Peyer's patch (tissue), 4 donors: ENCODE measurements at places on chromosomes 2 and 18.

GRCh38 chr2:161166538-161167409 lies 6.5 kb downstream of the TANK start:
- no peak overlapping the region for H3K4me3 ChIP-seq
- no peaks in the 10 kb centered on the region for H3K27me3 ChIP-seq
- peak overlapping the region; percentile 50 for H3K27ac ChIP-seq

GRCh38 chr2:120319123-120319522 lies 26.8 kb upstream of the INHBB start:
- H3K36me3 ChIP-seq, result no peaks in the 10 kb centered on the region
- H3K4me1 ChIP-seq, result no peaks in the 10 kb centered on the region
- DNase-seq, result no peak
- no peak overlapping the region for H3K4me3 ChIP-seq
- no peak overlapping the region for H3K27ac ChIP-seq
- H3K27me3 ChIP-seq, result peaks cover under 1% of the 10 kb centered on the region

- no peaks in the 10 kb centered on the region for H3K4me1 ChIP-seq
- H3K27ac ChIP-seq, result no peak overlapping the region
Observed at GRCh38 chr2:221602938-221603337, 30.8 kb upstream of the EPHA4 start.

GRCh38 chr18:47800248-47800647 lies 130.2 kb downstream of the SMAD2 start:
- no peaks in the 10 kb centered on the region for H3K4me1 ChIP-seq
- no peak overlapping the region for H3K27ac ChIP-seq
- H3K27me3 ChIP-seq, result no peaks in the 10 kb centered on the region
- no peak overlapping the region for H3K4me3 ChIP-seq

GRCh38 chr2:156580501-156580900 lies 144.3 kb downstream of the GPD2 start:
- no peak overlapping the region for H3K4me3 ChIP-seq
- H3K4me1 ChIP-seq, result no peaks in the 10 kb centered on the region
- H3K27ac ChIP-seq, result no peak overlapping the region
- H3K36me3 ChIP-seq, result peaks cover 13% of the 10 kb centered on the region

- no peaks in the 10 kb centered on the region for H3K36me3 ChIP-seq
- H3K27me3 ChIP-seq, result no peaks in the 10 kb centered on the region
- no peaks in the 10 kb centered on the region for H3K4me1 ChIP-seq
Observed at GRCh38 chr2:240275386-240275785, 134.9 kb upstream of the OTOS start.

DNA sequence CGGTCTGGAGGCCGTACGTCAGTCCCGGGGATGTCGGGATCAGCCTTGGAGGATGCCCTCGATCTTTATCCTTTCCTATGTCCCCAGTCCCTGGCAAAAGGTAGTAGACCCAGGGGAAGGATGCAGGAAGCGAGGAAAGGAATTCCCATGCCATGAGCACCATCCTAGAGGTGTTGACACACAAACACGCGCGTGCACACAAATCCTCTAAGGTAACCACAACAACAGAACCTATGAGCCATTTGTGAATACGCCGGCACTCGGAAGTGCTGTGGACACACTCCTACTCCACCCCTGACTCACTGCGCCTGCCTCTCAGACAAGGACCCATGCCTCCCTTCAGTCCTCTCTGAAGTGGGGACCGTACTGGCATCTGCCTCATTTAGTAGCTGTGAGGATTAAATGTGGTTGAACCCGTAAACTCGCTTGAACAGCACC lies 11.3 kb upstream of the MLPH start:
- DNase-seq, result no peak
- peaks cover 9% of the 10 kb centered on the region for H3K4me1 ChIP-seq
- H3K36me3 ChIP-seq, result no peaks in the 10 kb centered on the region
- peak overlapping the region; percentile 88 for H3K27ac ChIP-seq
- H3K4me3 ChIP-seq, result peak overlapping the region; percentile 88

- no peak overlapping the region for H3K4me3 ChIP-seq
- no peak overlapping the region for H3K27ac ChIP-seq
- H3K27me3 ChIP-seq, result no peaks in the 10 kb centered on the region
- H3K4me1 ChIP-seq, result no peaks in the 10 kb centered on the region
Observed at GRCh38 chr2:127874378-127875269, 11.1 kb downstream of the AMMECR1L start.

- no peaks in the 10 kb centered on the region for H3K4me1 ChIP-seq
- no peak for DNase-seq
- H3K4me3 ChIP-seq, result no peak overlapping the region
- no peaks in the 10 kb centered on the region for H3K36me3 ChIP-seq
Observed at GRCh38 chr2:135451966-135452365, 79.1 kb downstream of the ZRANB3 start.

DNA sequence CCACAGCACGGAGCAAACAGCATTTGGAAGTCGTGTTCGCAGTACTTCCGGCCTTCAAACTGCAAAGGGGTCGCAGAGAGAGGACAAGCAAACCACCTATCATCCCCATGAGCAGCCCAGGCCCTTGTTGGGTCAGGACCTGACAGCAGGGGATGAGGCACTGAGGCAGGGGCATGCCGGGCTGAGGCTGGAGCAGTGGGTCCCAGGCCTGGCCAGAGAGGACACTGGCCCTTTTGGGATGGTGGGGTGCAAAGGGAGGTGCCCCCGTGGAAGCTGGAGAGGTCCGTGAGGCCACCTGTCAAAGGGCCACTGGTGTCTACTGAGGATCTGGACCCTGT lies 8.9 kb downstream of the GPR17 start:
- no peaks in the 10 kb centered on the region for H3K4me1 ChIP-seq
- H3K36me3 ChIP-seq, result peaks cover 7% of the 10 kb centered on the region
- DNase-seq, result no peak
- no peak overlapping the region for H3K27ac ChIP-seq

- H3K27me3 ChIP-seq, result peaks cover 59% of the 10 kb centered on the region
- no peak overlapping the region for H3K4me3 ChIP-seq
- no peak overlapping the region for H3K27ac ChIP-seq
- H3K4me1 ChIP-seq, result peaks cover 12% of the 10 kb centered on the region
- DNase-seq, result no peak
Observed at GRCh38 chr2:44948565-44949328, 7.2 kb downstream of the SIX3 start.

GRCh38 chr18:49563130-49563540 lies 1.3 kb downstream of the LIPG start:
- H3K36me3 ChIP-seq, result no peaks in the 10 kb centered on the region
- H3K4me1 ChIP-seq, result no peaks in the 10 kb centered on the region
- H3K27ac ChIP-seq, result no peak overlapping the region
- no peak for DNase-seq
- H3K27me3 ChIP-seq, result no peaks in the 10 kb centered on the region

DNA sequence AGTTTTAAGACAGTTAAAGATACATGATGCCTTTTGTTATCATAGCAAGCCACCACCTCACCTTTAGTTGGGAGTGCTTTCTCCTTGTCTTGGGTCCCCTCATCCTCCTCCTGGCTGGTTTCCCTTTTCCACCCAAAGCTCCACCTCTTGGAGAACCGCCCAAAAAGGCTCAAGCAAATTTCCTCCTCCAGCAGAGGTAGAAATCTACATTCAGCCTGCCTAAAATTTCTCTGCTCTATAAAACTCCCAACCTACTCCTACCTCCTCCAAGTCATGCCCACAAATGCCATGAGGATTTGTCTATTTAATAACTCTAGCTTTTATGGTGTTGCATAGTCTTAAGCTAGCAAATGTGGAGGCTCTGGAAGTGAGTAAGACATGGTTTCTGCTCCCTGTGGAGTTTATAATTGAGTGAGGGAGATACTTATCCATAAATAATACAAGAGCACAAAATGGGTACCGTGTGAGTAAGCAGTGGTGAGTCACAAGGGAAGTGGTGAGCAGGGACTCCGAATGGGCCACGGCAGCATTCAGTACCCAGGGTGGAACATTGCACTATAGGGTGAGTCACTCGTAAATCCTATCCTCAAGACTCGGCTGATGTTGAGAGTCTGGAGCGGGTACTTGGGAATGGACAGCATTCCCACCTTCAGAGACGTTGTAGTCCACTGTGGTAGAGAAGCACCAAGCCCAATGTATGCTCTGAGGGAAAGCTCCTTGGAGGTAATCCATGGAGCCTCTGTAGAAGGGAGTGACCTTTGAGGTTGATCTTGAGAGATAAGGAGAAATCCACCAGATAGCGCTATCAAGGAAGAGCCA lies 146.3 kb downstream of the RTN4 start:
- no peaks in the 10 kb centered on the region for H3K4me1 ChIP-seq
- H3K27me3 ChIP-seq, result no peaks in the 10 kb centered on the region

DNA sequence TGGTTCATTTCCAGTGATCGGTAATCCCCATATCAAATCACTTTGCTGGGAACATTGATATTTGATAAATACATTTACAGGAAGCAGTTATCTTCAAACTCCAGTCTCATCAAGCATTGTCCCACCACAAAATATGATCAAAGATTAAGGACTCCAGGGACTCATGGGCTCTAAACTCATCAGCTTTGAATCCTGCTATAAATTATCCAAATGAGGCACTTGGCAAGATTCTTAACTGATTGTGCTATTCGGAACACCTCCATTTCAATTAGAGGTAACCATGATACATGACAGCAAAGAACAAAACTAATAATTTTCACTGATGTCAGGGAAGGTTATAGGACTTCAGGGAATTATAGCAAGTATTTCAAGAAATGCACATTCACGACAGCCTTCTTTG lies 1088.1 kb upstream of the PIK3C3 start:
- H3K4me1 ChIP-seq, result no peaks in the 10 kb centered on the region
- no peak overlapping the region for H3K27ac ChIP-seq

DNA sequence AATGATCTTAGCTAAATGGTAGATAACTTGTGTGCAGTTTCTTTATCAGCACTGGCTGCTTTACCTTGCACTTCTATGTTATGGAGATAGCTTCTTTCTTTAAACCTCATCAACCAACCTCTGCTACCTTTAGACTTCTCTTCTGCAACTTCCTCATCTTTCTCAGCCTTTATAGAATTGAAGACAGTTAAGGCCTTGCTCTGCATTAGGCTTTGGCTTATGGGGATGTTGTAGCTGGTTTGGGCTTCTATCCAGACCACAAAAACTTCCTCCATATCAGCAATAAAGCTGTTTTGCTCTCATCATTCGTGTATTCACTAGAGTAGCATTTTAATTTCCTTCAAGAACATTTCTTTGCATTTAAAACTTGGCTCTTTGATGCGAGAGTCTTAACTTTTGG lies 123.7 kb downstream of the PIK3C3 start:
- H3K4me1 ChIP-seq, result no peaks in the 10 kb centered on the region
- DNase-seq, result no peak
- H3K27me3 ChIP-seq, result no peaks in the 10 kb centered on the region
- H3K27ac ChIP-seq, result no peak overlapping the region
- H3K4me3 ChIP-seq, result no peak overlapping the region
- peaks cover 41% of the 10 kb centered on the region for H3K36me3 ChIP-seq

- no peak overlapping the region for H3K4me3 ChIP-seq
- no peak for DNase-seq
- no peak overlapping the region for H3K27ac ChIP-seq
- no peaks in the 10 kb centered on the region for H3K36me3 ChIP-seq
- no peaks in the 10 kb centered on the region for H3K27me3 ChIP-seq
- H3K4me1 ChIP-seq, result no peaks in the 10 kb centered on the region
Observed at GRCh38 chr18:58608216-58608615, 20.7 kb downstream of the ALPK2 start.

DNA sequence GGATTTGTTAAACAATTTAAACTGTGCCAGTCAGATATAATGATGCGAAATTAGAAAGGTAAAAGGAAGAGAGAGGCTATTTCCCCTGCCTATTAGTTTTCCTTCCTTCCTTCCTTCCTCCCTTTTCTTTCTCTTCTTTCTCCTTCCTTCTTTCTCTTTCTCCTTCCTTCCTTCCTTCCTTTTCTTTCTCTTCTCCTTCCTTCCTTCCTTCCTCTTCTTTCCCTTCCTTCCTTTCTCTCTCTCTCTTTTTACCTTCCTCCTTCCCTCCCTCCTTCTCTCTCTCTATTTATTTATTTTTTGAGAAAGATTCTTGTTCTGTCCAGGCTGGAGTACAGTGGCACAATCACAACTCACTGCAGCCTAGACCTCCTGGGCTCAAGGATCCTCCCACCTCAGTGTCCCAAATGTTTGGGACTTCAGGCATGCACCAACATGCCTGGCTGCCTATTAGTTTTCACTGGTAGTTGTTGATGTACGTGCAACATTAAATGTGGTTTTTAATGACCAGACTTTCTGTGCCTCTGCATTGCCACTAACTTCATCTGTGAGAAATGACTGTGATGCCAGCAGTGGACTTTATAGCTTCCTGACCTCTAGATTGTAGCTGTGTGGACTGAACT lies 48.7 kb upstream of the NFE2L2 start:
- no peaks in the 10 kb centered on the region for H3K27me3 ChIP-seq
- no peaks in the 10 kb centered on the region for H3K36me3 ChIP-seq
- H3K27ac ChIP-seq, result no peak overlapping the region
- no peak overlapping the region for H3K4me3 ChIP-seq

DNA sequence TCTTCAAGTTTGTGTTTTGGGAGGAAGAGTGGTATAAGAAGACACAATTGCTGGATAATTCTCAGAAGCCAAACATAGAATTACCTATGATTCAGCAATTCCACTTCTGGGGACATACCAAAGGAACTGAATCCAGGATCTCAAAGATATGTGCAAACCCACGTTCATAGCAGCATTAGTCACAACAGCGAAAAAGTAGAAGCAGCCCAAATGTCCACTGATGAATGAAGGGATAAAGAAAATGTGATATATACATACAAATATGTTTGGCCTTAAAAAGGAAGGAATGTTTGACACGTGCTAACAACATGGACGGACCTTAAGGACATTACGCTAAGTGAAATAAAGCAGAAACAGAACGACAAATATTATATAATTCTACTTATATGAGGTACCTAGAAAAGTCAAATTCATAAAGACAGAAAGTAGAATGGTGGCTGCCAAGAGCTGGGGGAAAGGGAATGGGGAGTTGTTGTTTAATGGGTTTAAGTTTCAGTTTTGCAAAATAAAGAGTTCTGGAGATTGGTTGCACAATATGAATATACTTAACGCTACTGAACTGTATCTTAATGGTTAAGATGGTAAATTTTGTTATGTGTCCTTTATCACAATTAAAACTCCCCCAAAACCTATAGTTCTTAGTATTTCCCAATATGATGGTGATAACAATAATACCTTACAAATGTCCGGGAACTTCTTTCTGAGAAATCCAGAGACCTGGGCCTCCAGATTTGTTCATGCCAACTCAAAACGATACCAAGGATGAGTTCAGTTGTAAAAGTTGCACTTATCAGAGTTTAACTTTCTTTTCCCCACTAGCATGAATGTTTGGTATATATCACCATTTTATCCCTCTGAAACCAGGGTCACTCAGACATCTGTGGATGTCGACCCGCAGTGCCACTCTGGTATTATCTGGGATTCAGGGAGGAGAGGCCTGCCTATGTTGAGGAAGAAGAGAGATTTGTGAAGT lies 33.7 kb upstream of the WIPF1 start:
- peak overlapping the region; percentile 79 for H3K27ac ChIP-seq
- no peak overlapping the region for H3K4me3 ChIP-seq
- no peak for DNase-seq
- no peaks in the 10 kb centered on the region for H3K4me1 ChIP-seq
- H3K36me3 ChIP-seq, result no peaks in the 10 kb centered on the region
